ENCODE measurements at places on chromosomes 1 and 21.

DNA sequence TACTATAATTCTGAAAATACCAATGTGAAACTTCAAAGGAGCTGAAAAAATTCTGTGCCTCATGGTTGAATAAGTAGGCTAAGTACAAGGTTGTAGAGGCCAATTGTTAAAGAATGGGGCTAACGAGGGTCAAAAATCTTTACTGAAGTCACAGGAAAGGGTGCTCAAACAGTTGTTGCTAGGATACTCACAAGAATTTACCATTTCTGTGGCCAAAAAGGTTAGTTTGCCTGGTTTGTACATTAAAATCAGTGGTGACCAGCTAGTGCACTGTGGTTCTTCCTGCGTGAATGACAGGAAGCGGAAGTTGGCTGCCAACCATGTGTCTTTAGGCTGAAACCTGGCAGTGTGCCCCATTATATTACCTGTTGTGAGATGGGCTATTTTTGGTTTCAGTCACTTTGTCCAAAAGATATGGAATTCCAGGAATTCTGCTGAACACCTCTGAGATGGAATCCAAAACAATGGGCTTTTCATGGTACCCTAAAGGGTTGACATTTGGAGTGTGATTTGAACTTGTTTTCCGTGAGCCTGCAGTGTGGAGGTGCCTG, 13.5 kb downstream of the MAP3K21 start:
- no peak for DNase-seq

GRCh38 chr1:9376886-9377333, 84.2 kb downstream of the SPSB1 start:
- no peak for DNase-seq

DNA sequence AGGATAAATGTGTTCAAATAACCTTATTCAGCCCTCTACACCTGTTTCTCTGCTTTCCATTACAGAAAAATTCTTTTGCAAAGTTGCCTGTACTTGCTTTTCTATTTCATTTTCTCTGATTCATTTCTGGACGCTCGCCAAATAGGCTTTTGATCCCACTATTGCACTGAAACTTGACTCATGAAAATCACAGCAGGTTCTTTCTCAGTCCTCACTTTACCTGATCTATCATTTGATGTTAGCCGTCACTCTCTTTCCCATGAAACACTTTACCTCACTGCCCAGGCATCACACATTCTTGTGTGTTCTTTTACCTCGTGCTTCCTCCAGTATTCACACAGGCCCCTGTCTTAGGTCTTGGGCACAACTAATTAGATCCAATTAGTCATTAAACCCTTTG, 26.2 kb downstream of the HSPA13 start:
- no peak for DNase-seq

- DNase-seq = no peak
Measured at GRCh38 chr1:232653789-232654188, 23.9 kb upstream of the SIPA1L2 start.

- DNase-seq = no peak
Measured at GRCh38 chr21:45790427-45790826, 146.9 kb downstream of the PCBP3 start.

DNA sequence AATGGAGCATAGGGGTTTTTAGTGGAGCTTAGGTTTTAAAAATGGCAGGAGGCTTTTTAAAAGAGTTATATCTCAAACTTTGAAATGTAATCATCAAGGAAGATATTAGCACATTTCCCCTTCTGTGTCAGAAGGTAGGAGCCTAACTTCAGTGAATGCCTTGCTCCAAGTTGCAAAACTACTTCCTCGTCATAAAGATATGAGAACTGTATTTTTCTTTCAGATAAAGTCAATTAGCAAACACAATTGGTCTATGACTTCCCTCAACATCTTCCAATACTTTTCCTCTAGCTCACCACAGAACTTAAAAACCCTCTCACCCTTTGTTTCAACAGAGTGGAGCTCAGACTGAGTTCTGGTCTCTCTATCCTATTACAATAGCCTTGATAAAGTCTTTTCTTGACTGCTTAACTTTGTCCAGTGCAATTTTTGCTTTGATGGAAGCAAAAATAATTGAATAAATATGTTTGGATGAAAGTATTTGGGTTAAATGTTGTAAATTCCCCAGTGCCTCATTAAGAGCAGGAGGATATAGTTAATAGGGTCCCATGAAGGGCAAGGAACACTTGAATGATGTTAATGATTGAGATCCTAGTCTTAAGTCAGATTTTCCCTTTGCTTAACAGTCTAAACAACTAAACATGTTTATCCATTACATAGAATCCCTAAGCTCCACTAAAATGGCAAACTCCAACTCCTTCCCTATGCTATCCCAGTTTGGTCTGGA, 58.9 kb downstream of the TNFSF18 start:
- DNase-seq = no peak

- DNase-seq = no peak
Measured at GRCh38 chr21:45074818-45075595, 627 bp downstream of the ADARB1 start.

DNA sequence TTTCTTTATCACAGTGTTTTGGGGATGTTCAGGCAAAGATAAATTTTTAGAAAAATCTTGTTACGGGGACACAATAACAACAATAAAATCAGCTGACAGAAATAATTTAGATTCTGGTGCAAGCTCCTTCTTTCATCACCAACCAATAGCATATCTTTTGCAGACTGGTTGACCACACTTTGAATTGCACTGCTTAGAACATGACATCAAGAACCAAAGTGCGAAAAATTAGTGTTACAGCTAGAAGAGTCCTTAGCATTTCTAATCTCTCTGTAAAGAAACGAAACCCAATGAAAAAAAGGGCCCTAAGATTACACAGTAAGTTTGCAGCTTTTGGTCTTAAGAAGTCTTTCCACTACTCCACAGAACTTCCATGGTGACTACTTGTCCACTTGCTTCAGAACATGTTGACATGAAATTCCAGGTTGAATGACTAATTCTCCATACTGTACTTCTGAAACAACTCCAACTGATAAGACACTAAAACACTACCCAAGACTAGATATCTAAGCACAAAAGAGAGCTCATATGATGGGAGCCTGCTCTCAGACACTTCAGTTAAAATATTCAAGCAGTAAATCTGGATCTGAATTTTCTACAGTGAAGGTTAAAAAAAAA, 31.3 kb downstream of the XKR8 start:
- DNase-seq = no peak

GRCh38 chr1:97864615-97865014, 56.2 kb downstream of the DPYD start:
- DNase-seq = no peak

DNA sequence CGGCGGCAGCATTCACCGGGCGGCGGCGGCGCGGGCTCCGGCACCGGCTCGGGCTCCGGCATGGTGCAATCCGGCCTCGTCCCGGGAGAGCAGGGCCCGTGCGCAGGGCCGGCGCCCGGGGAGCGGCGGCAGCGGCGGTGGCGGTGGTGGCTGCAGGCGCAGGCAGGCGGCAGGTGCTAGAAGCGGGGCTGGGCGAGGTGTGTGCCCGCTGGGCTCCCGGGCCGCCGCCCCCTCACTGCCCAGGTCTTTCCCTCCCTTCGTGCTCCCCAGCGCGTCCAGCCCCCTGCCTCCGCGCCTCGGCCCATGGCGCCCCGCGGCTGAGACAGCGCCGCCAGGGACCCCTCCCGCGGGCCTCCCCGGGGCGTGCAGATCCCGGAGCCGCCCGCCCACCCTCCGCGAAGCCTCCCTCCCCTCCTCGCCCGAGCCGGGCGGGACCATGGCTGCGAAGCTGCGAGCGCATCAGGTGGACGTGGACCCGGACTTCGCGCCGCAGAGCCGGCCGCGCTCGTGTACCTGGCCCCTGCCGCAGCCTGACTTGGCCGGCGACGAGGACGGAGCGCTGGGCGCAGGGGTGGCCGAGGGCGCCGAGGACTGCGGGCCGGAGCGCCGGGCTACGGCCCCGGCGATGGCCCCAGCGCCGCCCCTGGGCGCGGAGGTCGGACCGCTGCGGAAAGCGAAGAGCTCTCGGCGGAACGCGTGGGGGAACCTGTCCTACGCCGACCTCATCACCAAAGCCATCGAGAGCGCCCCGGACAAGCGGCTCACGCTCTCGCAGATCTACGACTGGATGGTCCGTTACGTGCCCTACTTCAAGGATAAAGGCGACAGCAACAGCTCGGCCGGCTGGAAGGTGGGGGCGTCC, 492 bp downstream of the FOXO6 start:
- DNase-seq = no peak

DNA sequence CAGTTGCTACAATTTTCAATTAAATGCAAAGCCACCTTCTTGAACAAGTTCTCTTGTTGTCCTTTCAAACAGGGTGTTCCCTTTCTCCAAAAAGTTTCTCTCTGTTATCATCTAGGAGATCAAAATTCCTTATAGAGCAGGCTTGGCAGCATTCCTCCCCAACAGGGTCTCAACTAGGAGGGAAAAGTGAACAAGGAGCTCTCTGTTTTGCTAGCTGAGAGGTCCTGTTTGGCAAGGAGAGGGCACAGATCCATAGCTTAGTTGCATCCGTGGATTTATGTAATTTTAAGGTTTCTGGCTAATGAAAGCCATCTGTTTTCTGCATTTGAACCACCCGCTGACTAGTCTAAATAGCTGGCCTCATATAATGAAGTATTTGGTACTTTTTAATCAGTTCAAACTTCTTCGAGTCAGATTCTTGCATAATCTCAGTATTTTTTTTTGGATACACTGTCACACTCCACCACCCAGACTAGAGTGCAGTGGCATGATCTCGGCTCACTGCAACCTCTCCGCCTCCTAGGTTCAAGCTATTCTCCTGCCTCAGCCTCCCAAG, 54.0 kb downstream of the APP start:
- no peak for DNase-seq

DNA sequence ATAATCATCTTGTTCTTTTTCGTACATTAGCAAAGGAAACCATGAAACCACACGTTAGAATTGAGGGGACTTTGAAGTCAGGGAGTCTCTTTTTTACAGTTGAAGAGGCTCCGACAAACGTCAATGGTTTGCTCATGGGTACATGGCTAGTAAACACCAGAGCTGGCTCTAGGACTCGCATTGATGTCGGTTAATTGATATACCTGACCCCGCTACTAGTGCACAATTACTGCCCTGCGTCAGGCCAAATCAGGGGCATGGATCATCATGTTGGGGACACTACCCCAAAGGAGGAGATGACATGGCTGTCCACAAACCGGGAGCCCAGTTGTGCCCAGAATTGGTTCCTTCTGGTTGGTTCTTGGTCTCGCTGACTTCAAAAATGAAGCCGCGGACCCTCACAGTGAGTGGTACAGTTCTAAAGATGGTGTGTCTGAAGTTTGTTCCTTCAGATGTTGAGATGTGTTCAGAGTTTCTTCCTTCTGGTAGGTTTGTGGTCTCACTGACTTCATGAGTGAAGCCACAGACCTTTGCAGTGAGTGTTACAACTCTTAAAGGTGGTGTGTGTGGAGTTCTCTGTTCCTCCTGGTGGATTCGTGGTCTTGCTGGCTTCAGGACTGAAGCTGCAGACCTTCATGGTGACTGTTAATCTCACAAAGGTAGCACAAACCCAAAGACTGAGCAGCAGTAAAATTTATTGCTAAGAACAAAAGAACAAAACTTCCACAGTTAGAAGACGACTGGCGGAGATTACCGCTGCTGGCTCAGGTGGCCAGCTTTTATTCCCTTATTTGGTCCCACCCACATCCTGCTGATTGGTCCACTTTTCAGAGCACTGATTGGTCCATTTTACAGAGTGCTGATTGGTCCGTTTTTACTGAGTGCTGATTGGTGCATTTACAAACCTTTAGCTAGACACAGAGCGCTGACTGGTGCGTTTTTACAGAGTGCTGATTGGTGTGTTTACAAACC, 126.9 kb upstream of the ERRFI1 start:
- no peak for DNase-seq

- no peak for DNase-seq
Measured at GRCh38 chr1:189103956-189104355, 1373.7 kb downstream of the BRINP3 start.

DNA sequence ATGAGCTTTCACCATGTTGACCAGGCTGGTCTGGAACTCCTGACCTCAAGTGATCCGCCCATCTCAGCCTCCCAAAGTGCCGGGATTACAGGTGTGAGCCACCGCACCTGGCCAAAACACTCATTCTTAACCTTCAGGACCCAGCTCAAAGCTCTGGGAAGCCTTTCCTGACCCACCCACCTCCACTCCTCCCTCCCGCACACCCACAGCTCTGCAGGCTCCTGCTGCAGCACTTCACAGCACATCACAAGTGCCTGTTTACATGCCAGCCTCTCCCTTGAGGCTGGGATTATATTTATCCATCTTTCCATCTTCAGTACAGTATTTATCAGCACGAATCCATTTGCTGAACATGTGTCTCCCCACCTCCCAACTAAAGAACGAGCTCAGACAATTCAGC, 14.9 kb downstream of the SLC9A1 start:
- no peak for DNase-seq

DNA sequence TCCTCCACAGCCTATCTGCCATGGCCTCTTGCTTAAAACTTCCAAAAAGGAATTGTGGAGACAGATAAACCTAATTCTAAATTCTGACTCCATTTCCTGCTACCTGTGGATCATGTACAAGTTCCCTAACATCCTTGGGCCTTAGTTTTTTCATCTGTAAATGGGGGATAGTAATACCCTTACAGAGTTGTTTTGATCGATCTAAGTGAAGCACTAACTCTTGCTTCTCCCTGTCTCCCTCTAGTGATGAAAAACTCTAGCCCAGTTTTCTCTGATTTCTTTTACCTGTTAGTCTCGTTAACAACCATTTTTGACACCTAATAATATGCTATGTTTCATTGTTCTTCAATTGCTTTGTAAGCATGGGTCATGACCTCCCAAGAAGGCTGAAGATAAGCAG, 65.9 kb downstream of the TM2D1 start:
- no peak for DNase-seq

DNA sequence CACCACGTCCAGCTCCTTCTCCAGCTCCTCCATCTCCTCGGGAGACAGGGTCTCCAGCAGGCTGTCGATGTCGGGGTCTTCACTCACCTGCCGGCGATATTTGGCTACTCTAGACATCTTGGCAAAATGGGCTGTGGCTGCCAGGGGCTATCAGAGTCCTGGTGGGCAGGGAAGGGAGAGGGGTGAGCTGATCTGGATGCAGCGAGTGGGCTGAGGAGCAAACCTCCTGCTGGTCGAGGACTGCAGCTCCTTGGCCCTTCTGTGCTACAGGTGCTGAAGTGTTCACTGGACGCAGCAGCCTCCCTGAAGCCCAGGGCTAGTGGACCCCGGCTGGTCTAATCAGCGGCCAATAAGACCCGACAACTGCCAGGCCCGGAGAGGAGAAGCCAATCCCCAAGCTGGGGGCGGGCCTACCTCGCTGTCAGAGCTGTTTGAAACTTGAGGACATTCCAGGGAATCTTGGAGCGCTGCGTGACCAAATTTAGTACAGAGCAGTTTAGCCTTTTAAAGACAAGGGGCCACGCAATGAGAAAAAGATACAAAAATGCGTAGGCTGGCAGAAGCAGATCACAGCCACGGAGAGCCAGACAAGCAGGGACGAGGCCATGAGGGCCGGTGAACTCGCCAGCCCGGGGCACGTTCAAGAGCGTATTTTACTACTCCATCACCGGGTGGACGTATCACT, at the start of gene LMOD1:
Gene LMOD1 (minus strand): TSS at position 325 of the 685 bp plus-strand sequence. CDS start 208 bp downstream, at position 117.
- no peak for DNase-seq

GRCh38 chr1:197210426-197210825, 57.6 kb upstream of the CRB1 start:
- no peak for DNase-seq

GRCh38 chr1:158943059-158943458, 11.7 kb downstream of the PYHIN1 start:
- DNase-seq = no peak

GRCh38 chr1:165395478-165395877, 39.0 kb upstream of the LMX1A start:
- no peak for DNase-seq
